Iris pigment epithelial cell (primary cell): ENCODE measurements at places on chromosomes 2 and 18.
A peak's percentile ranks its signal among the peaks of the same experiment; 100 is the strongest.

DNA sequence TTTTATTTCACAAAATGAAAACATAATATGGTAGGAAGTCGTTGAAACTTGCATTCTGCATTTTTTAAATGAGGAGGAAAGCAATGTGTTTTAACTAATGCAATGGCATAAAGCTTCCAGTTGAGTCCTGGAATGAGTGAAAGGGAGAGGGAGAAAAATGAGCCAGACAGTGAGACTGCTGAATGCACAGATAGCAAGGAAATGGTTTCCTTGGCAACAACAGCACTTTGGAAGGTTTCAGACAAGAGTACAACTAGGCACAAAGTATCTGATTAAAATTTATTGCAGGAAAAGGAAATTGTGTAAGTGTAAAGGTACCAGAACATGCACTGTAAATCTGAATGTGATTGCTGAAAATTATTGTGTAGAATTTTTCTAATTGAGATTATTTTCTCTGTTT, 320.1 kb upstream of the KYNU start:
- DNase-seq: peak; percentile 14

GRCh38 chr2:136324966-136325365, 207.0 kb upstream of the CXCR4 start:
- no peak for DNase-seq

DNA sequence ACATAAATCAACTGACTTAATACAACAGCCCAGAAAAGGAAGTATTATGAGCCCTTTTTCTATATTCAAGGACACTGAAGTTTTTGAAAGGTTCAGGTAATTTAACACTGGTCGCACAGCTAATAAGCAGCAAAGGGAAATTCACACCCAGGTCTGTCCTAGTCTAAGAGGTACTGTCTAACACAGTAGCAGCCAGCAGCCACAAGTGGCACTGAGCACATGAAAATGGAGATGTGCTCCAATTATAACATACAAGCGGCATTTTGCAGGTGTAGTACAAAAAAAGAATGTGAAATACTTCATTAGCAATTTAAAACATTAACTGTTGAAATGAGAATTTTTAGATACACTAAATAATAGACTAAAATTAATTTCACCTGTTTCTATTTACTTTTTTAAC, 23.4 kb downstream of the SPRED2 start:
- no peak for DNase-seq

DNA sequence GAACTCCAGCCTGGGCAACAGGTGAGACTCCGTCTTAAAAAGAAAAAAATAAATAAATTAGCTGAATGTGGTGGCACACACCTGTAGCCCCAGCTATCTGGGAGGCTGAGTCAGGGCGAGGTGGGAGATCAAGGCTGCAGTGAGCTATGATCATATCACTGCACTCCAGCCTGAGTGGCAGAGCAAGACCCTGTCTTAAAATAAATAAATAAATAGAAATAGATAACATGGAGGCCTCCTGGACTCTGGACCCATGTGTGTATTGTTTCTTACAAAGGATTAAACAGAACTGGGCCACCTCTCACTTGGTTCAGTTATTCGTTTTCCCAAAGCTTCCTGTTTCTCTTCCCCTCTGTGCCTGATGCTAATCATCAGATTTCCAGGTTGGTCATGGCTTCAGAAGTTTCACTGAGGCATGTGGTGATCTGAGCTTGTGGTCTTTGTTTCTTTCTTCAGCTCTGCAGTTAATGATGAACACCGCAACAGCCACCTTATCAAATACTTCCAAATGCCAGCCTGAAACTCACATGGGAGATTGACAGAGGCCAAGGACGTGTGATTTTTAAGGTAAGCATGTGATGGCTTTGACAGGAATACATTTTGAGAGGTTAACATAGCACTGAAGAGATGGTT, 83.3 kb upstream of the MAP4K4 start:
- DNase-seq: no peak

DNA sequence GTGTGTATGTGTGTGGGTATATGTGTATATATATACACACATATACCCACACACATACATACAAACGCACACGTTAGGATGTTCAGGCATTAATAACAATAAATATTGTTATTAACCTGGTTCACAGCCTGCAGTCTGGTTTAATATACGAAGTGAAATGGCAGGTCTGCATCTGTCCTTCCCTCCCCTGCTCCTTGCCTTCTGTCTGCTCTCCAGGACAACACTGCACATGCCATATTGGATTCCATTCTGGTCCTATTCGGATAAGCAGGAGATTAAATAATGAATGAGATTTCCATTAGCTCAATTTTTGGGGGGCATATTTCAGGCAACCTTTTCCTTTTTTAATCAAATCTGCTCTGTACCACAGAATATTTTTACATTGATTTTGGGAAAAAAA, 158.0 kb downstream of the CELF4 start:
- DNase-seq: no peak

- peak; percentile 73 for DNase-seq
Measured at GRCh38 chr2:201363857-201364560, 6.9 kb upstream of the FLACC1 start.

- peak; percentile 19 for DNase-seq
Measured at GRCh38 chr2:100070078-100070477, 72.3 kb downstream of the AFF3 start.

DNA sequence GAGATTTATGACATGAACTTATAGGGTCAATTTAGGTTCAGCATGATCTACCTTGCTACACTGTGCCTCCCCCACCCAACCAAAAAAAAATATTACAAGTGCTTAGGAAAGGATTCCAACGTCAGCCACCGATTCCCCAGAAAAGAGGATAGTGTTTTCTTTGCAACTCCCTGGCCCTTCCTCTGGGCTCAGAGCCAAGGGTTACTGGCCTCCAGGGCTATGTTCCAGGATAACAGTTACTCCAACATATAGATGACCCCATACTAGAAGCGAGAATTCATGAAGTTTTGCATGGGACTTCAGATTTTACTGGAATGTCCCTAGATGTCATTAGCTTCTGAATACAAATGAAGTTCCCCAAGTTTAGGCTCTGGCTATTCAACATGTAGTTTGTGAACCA, 172.1 kb downstream of the UPP2 start:
- DNase-seq: no peak

- no peak for DNase-seq
Measured at GRCh38 chr2:190535121-190535439, 558 bp upstream of the NEMP2 start.

- DNase-seq: peak; percentile 98
Measured at GRCh38 chr2:234257859-234258561, 207.5 kb downstream of the SPP2 start.

DNA sequence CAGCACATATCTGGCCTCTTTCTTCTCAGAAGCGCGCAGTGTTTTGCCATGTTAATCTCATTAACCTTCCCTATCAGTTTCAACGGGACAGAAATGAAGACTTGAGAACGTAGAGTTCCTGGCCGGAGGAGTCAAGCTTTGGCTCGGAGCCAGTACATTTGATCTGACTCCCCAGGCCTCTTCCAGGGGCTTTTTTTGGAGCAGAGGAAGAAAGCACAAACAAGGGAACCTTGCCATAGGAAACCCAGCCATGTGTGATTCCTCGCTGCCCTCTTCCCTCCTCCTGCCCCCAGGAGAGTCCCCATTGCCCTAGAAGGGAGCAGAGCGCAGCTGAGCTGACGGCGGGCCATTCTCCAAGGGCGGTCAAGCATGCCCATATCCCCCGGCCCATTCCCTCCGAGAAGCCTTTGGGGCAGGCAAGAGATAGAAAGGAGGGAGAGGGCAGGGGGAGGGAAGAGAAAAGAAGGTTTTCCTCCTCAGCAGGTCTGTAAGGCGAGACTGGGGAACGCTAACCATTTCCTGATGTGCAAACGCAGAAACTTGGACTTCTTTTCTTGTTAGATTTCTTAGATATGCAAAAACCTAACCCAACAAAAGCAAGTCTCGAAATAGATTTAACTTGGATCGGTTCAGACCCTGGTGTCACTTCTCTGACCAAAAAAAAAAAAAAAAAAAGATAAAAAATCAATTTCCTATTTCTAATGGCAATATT, 63.7 kb upstream of the POU3F3 start:
- DNase-seq: peak; percentile 34

DNA sequence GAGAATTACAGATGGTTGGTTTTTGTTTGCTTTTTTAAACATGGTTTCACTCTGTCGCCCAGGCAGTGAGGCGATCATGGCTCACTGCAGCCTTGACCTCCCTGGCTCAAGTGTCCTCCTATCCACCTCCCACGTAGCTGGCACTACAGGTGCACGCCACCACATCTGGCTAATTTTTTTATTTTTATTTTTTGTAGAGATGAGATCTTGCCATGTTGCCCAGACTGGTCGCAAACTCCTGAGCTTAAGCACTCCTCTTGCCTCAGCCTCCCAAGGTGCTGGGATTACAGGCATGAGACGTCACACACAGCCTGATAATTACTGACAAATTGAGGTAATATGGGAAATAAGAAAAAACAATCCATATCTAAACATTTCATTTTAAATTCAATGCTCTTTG, 110.5 kb upstream of the ZSWIM2 start:
- no peak for DNase-seq
